Hippocampal formation (tissue), 2 donors: ENCODE measurements at places on chromosomes 4 and X.

- DNase-seq = no peak
Measured at GRCh38 chr4:158766434-158767044, 2.3 kb upstream of the FNIP2 start.

GRCh38 chr4:6467600-6467999, 4.8 kb downstream of the PPP2R2C start:
- no peak for DNase-seq

DNA sequence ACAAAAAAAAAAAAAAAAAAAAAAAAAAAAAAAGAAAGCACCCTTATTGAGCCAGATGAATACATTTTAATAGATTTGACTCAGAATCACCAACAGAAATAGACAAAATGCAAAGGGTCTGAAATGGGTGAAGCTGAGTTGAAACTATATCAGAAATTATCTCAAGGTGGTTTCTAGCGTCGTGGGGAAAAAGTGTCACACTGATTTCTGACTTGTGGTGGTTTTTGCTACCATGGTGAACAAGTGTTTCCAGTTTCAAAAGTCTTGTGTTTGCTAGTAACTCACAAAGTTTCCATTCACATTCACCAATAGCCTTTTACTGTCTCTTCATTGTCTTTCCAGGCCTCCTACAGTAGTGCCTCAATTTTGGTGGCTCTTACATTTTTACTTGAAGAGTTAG, 135.5 kb downstream of the ARHGAP24 start:
- DNase-seq = no peak

DNA sequence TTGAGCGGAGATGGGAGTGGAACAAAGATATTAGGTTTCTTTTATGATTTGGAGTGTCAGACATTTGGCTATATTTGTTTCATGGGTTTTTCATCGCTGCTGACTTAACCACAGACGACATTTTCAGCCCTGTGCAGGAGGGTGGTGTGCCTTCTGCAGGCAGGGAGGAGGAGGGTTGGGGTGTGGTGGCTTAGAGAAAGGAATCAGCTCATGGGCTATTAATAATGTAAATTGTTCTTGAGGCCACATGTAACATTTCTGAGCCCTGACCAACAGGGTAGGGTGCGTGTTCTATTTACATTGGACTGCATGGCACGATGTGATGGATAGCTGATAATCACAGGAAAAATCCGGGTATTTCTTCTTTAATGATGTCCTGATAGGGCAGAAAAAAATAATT, 67.6 kb downstream of the POLA1 start:
- DNase-seq = no peak

DNA sequence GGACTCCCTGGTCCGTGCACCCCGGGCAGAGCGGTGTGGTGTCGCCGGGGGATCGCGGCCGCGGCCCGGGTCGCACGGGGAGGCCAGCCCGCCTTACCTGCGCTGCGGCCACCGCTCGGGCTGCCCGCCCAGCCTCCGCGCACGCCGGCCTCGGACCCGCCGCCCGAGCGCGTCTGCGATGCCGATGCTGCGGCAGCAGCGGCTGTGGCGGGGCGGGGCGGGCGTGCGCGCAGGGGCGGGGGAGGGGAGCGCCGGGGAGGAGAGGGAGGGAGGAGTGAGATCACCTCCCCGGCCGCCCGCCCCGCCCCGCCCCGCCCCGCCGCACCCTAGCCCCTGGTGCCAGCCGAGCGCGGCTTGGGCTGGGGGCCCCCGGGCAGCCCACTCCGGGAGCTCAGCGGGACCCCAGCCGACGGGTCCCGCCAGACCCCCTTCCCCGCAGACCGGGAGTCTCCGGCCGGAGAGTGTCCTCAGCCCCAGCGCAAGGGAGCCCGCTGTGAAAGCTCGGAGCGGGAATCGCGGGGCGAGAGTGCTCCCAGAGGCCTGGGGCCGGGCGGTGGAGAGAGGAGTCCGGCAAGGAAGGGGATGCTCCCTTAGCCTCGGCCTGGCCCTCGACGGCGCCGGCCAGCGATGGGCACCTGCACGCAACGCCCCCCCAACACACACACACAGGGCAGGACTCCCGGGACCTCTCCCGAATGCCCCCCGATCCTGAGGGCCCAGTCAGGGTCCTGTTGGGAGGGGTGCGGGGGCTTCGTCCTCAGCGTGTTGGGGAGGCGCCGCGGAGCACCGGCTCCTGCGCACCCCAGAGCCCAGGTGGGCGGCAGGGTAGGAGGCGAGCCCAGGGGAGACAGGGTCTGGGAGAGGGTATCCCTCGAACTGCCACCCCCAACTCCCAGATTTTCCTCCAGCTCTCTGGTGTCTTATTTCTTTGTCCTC, at the start of gene L1CAM:
Gene L1CAM, minus strand, starts transcription at position 206 of the 936 bp plus-strand sequence. CDS start 10,337 bp downstream, outside the sequence.
- no peak for DNase-seq
